NCI-H1092 (cell line): ENCODE measurements at places on chromosomes 11 and 22.

DNA sequence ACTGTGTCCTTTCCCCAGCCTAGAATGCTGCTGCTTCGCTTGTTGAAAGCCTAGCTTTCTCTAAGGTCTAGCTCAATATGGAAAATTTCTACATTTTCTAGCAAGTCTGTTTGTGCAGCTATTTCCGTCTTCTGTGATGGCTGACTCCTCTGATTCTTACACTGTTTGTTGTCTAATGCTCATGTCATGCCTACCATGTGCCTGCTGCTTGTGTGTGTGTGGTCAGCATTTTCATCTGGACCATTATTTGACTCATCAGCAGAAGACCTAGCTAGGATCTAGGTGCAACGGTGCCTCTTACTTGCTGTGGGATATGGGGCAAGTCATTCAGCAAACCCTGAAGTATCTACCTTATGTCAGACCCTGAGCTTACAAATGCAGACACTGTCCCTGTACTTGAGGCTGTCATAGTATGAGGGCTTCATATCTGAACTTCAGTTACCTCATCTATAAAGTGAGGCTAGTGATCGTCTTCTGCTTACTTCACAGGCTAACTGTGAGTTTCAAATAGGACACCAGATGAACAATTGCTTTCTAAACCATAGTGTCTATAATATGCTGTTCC is 86.5 kb upstream of the MYO18B start:
- DNase-seq = no peak

- peak; percentile 43 for DNase-seq
Measured at GRCh38 chr22:35930933-35931332, 97.7 kb downstream of the RBFOX2 start.

GRCh38 chr22:49582678-49583077 is 245.0 kb downstream of the BRD1 start:
- DNase-seq = no peak

GRCh38 chr11:62267050-62267449 is 2.9 kb upstream of the SCGB2A2 start:
- no peak for DNase-seq

- no peak for DNase-seq
Measured at GRCh38 chr11:116692318-116693101, 80.3 kb downstream of the BUD13 start.

DNA sequence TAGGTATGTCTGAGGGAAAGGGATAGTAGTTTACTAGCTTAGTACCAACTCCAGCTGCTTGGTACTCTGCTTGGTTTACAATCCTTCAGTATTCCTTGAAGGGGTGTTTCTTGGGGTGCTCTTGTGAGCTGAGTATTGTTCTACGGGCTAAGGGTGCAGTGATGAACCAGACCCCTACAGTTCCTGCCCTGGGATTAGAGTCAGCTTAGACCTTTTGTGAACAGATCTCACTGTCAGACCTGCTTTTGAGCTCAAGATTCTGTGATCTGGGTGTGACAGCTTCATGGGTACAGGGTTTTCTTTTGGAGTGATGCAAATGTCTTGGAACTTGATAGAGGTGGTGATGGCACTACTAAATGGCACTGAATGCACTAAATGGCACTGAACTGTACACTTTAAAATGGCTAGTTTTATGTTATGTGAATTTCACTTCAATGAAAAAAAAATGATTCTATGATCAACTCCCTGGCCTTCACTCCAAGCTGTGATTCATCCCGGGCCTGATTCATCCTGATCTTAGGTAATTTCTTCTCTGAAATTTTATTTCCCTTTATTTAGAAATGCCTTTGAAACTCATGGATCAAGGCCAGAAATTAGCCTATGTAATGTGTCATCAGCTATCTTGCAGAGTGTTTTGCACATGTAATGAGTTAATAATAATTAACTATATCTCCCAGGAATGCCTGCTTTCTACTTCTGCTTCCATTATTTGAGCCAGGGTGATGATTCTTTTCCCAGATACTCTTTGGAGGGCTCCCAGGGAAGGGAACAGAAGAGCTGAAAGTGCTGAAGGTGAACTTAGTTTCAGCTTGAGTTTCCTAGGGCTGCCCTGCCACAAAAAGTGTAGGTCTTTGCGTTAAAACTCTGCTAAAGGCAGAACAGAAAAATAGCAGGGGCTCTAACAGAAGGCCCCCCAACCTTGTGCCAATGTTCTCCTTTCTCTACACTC is 87.9 kb downstream of the NCAM1 start:
- no peak for DNase-seq

- DNase-seq = no peak
Measured at GRCh38 chr22:32564170-32565001, 89.8 kb downstream of the FBXO7 start.

DNA sequence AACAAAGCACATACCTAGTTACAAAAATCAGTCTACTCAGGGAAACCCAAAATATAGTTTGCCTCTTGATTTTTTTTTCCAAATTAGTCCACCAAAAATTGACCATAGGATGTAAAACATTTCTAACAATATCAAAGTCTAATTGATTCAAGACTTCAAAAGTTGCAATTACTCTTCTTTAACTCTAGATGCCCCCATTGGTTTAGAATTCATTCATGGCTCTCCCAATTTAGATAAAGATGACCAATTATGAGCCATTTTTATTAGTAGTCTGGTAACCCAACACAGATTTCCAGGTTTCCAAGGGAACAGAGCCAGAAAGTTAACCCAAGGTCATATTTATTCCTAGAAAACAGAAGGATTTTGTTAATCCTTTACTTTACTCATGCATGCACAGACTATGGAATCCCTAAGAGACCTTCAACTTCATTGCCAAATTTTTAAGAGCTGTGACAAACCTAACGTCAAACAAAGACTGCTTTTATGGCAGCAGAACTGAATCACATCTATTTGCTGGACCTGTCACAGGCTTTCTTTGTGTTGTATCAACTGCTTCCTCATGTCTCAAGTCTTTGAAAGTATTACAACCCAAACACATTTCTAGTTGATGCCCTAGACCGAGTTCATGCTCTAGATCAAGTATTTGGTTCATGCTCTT is 55.3 kb downstream of the C22orf42 start:
- DNase-seq = no peak

DNA sequence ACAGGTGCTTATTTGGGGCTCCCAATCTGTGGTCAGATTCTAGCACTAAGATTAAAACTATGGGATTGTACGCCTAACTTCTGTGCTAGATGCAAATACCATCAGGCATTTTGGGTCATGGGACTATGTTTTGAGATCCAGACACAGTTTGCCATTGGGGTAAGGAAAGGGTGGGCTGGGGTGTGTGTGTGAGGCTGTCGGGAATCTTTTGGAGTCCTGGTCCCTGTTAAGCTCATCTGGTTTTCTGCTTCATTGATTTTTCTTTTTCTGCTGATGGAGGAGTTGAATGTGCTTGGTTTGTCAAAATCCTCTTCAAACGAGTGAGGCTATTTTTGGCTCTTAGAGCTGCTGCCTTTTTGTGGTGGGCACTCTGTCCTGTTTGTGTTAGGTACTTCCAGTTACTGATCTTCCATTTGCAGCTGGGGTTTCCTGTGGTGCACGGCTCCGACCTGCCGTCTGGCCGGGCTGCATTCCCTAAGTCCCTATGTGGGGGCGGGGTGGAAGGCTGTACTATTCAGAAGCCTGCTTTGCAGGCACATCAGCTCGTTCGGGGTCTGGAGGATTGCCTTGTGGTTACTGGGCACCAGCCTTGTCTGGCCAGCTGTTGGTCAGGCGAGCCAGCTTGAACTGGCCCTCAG is 2.9 kb downstream of the BCR start:
- DNase-seq = peak; percentile 52

DNA sequence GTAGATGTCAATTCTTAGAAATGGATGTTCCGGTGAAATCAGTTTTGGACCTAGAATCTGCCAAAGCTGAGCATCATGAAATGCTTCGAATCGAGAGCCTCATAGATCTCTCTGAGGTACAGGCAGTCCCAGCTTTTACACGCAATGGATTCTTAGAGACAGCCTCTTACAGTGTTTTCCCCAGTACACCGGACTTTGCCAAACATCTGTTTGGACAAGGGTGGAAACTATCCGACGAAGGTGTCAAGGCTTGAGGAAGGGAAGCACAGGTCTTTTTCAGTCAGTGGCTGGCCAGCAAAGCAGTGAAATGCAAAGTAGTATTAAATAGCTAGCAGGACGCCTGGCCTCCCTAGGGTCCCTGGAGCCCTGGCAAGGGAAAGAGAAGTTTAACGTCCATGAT is 4.9 kb downstream of the GRK3 start:
- no peak for DNase-seq

DNA sequence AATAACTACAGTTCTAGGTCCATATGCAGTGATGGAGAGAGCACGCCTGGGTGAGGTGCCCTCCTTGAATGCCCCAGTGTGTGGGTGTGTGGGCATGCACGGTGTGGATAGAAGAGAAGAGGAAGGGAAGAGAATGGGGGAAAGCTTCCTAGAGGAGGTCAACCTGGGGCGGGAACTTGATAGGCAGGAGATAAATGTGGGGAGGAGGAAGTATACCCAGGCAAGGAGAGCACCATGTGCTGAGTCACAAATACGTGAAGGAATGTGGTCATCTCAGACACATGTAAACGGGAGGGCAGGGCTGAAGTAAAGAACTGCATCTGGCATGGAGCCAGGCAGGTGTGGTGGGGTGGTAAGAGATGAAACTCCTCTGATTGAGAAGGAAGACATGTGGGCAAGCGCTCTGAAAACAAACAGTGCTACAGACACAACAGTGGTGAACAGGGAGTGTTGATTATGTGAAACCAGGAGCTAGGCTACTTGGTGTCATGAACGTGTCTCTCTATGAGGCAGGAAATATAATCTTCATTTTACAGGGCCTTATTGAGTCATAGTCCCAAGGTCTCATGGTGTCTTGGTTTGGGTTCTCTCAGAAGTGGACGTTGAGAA is 61.5 kb upstream of the EED start:
- no peak for DNase-seq

GRCh38 chr22:19599626-19600243 is 75.5 kb upstream of the CLDN5 start:
- no peak for DNase-seq

- DNase-seq = no peak
Measured at GRCh38 chr11:32013603-32014002, 77.3 kb upstream of the RCN1 start.

- no peak for DNase-seq
Measured at GRCh38 chr11:93133488-93134109, 64.2 kb downstream of the SLC36A4 start.

- no peak for DNase-seq
Measured at GRCh38 chr22:26442086-26442756, 13.2 kb downstream of the ASPHD2 start.

DNA sequence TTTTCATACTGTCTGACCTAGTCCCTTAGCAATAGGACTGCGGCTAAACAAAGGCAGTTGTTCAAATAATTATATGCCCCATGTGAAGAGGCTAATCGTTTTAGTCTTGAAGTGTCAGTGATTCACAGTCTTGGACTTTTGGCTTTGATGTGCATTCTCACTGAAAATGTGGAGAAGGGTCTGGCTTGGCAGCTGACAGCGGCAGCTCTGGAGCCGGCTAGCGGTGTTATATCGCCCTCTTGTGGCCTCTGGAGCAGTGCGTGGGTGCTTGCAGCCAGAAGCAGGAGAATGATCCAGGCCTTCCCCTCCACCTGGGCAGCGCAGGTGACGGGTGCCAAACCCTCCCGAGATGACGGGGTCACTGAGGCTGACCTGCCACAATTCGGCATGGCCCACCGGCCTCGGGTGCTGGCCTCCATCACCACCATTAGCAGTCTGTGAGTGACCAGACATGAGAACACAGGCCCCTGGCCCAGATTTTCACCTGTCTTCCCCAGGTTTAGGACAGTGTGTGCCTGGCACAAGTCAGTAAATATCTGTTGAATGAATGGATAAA is 90.3 kb upstream of the PITPNB start:
- DNase-seq = peak; percentile 51

GRCh38 chr11:79852176-79852575 is 411.3 kb upstream of the TENM4 start:
- no peak for DNase-seq

- no peak for DNase-seq
Measured at GRCh38 chr11:32421992-32422391, 13.3 kb downstream of the WT1 start.

- DNase-seq = no peak
Measured at GRCh38 chr11:64367931-64368672, 9.1 kb downstream of the RPS6KA4 start.

DNA sequence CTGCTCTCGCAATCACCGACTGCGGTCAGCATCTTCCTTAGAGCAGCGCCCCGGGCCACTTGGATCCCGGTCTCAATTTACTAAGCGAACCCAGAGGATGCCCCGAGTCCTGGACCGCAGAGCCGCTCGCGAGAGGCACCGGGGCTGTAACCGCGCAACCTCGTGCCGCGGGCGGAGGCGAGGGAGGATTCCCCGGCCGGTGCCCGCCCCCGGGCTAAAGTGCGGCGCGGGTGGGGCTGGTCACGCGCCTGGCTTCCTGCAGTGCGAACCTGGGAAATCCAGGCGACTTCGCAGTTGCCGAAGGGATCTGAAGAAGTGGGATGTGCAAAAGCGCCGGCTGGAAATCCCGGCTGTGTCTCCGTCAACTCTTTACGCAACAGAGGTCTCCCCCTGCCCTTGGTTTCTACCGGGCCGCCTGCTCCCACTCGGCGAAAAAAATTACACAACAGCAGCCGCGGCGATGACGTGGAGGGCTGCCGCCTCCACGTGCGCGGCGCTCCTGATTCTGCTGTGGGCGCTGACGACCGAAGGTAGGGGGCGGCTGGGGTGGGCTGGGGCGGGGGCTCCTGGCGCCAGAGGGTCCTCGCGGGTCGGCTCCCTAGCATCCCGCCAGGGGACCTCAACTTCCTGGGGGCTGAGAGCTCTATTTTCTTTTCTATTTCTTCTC is at the start of gene NCR3LG1:
Gene NCR3LG1, plus strand, starts transcription at position 291 of the 667 bp plus-strand sequence. Its CDS starts 170 bp downstream, at position 461.
- DNase-seq = no peak

DNA sequence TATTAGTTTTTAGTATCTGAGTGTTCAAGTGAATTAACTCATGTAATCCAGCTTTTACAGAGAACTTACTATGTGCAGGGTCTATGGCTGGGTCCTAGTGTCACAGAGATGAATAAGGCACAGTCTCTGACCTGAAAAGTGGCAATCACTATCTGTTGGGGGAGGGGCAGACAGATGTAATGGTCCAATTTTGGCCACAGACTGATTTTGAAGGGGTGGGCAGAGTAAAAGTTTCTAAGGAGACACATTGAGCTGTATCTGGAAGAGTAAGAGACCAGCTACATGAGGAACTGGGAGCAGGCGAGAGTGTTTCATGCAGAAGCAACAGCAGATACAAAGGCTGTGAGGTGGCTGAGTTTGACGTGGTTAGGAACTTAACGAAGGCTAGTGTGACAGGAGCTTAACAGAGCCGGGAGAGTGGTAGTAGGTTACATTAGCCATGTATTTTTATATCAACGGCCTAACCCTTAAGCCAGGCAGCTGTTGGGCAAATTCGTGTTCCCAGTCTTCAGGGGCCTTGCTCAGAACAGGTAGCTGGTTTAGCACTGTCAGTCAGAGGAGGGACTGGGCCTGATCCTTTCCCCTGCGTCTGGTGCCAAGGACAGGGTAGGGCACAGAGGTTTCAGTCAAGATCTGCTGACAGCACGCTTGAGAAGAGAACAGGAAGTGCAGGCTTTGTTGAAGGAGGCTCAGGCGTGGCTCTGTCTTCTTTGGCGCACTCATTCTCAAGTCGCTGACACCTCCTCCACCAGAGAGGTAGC is 1.4 kb upstream of the STIM1 start:
- no peak for DNase-seq

GRCh38 chr11:45494738-45495137 is 170.7 kb downstream of the CHST1 start:
- no peak for DNase-seq

GRCh38 chr11:75135021-75135650 is 15.8 kb upstream of the SLCO2B1 start:
- no peak for DNase-seq

- no peak for DNase-seq
Measured at GRCh38 chr11:79119491-79120284, 321.1 kb downstream of the TENM4 start.

GRCh38 chr11:96758957-96759356 is 369.1 kb downstream of the JRKL start:
- DNase-seq = no peak
